Memory B cell (primary cell): ENCODE measurements at places on chromosomes 12 and 14.

GRCh38 chr12:79217306-79217705 is 352.7 kb downstream of the SYT1 start:
- no peaks in the 10 kb centered on the region for H3K4me1 ChIP-seq
- no peak overlapping the region for H3K27ac ChIP-seq
- no peak for DNase-seq
- no peaks in the 10 kb centered on the region for H3K36me3 ChIP-seq

- no peak overlapping the region for H3K27ac ChIP-seq
- H3K36me3 ChIP-seq: no peaks in the 10 kb centered on the region
These were observed 1.7 kb upstream of the NKX2-1 start for GRCh38 chr14:36521598-36522345.

DNA sequence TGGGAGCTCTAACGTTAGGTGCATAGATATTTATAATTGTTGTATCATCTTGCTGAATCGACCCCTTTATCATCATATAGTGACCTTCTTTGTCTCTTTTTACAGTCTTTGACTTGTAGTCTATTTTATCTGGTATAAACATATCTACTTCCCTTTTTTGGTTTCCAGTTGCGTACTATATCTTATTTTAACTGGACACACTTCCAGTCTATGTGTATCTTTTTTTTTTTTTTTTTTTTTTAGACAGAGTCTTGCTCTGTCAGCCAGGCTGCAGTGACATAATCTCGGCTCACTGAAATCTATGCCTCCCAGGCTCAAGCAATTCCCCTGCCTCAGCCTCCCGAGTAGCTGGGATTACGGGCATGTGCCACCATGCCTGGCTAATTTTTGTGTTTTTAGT is 41.9 kb upstream of the ZFP36L1 start:
- no peak overlapping the region for H3K4me3 ChIP-seq
- H3K4me1 ChIP-seq: peaks cover 12% of the 10 kb centered on the region
- no peaks in the 10 kb centered on the region for H3K27me3 ChIP-seq
- peaks cover 5% of the 10 kb centered on the region for H3K36me3 ChIP-seq

- H3K27me3 ChIP-seq: peaks cover 2% of the 10 kb centered on the region
- peaks cover 8% of the 10 kb centered on the region for H3K36me3 ChIP-seq
- no peak overlapping the region for H3K4me3 ChIP-seq
- H3K4me1 ChIP-seq: no peaks in the 10 kb centered on the region
These were observed 10.6 kb downstream of the SDS start for GRCh38 chr12:113392988-113393579.

DNA sequence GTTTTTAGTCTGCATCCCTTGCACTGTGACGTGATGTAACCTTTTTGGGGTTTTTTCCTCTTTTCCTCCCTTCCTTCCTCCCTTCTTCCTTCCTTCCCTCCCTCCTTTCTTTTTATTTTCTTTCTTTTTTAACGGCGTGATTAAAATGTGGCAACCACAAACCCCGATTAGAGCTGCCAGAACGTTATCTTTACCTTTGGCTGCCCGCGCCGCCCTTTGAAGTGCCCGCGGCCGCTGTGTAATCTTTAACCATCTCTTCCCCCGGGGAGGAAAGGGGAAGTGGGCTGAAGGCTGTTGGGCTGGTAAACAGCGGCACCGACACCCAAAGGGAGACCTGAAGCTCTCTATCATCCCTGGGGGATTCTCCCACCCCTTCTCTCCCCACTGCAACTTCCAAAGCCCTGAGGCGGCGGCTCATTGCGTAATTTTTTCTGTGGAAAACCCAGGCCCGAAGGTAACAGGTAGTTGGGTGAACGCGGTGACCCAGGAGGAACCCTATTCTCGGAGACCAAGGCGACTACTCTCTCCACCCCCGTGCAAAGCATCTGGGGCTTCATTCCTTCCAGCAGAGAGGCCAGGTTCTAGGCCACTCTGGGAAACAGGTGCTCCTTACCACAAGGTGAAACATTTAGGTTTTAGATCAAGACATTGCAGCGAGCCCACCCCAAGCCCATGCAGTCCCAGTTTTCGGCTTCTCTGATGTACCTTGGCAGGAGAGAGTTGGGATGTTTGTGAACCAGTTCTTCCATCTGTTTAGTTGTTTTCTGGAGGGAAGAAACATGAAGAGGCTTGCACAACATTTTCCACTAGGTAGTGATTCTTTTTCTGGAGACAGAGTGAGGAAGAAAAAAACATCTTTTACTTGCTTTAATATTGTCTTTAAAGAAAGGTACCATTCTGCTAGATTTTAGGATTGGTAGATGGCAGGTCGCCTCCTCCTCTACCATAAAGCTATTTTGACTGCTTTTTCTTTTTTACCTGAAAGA is 1.5 kb downstream of the LGR5 start:
- H3K27me3 ChIP-seq: peaks cover 28% of the 10 kb centered on the region
- peaks cover 10% of the 10 kb centered on the region for H3K4me1 ChIP-seq
- H3K27ac ChIP-seq: no peak overlapping the region
- H3K36me3 ChIP-seq: peaks cover 2% of the 10 kb centered on the region

DNA sequence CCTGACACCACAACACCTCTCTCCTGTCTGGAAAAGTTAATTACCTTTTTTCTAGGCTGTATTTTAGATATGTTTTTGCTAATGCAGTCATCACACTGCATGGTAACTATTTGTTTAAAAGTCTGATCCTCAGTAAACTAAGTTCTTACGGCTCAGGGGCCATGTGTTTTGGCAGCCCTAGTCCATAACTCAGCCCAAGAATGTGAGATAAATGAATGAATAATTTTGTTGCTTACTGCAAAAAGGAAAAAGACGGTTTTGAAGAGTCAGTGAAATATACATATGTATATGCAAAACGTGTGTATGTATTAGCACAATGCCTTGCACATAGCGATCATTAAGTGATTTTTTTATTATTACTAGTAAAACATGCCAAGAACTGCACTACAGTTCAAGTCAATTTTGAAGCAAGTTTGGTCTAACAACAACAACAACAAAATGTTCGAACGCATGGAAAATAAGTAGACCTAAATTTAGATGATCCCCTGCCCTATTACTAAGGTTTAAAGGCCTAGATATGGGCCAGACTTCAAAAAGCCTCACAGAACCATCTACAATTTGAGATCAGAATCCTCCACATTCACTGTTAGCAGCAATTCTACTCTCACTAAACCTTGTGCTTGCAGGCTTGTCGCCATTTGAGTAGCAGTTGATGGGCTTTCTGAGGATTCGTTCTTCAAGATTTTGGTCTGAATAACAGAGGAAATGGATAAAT is 140.0 kb downstream of the NDUFA12 start:
- no peak overlapping the region for H3K27ac ChIP-seq
- no peak overlapping the region for H3K4me3 ChIP-seq
- DNase-seq: no peak
- peaks cover 3% of the 10 kb centered on the region for H3K36me3 ChIP-seq
- H3K4me1 ChIP-seq: no peaks in the 10 kb centered on the region
- no peaks in the 10 kb centered on the region for H3K27me3 ChIP-seq

- H3K27me3 ChIP-seq: peaks cover 8% of the 10 kb centered on the region
- no peaks in the 10 kb centered on the region for H3K36me3 ChIP-seq
- H3K27ac ChIP-seq: no peak overlapping the region
These were observed 19.1 kb downstream of the TUNAR start for GRCh38 chr14:95895720-95896119.

- no peaks in the 10 kb centered on the region for H3K36me3 ChIP-seq
- no peaks in the 10 kb centered on the region for H3K27me3 ChIP-seq
- no peak overlapping the region for H3K27ac ChIP-seq
These were observed 92.8 kb upstream of the KCNA1 start for GRCh38 chr12:4816744-4817525.

DNA sequence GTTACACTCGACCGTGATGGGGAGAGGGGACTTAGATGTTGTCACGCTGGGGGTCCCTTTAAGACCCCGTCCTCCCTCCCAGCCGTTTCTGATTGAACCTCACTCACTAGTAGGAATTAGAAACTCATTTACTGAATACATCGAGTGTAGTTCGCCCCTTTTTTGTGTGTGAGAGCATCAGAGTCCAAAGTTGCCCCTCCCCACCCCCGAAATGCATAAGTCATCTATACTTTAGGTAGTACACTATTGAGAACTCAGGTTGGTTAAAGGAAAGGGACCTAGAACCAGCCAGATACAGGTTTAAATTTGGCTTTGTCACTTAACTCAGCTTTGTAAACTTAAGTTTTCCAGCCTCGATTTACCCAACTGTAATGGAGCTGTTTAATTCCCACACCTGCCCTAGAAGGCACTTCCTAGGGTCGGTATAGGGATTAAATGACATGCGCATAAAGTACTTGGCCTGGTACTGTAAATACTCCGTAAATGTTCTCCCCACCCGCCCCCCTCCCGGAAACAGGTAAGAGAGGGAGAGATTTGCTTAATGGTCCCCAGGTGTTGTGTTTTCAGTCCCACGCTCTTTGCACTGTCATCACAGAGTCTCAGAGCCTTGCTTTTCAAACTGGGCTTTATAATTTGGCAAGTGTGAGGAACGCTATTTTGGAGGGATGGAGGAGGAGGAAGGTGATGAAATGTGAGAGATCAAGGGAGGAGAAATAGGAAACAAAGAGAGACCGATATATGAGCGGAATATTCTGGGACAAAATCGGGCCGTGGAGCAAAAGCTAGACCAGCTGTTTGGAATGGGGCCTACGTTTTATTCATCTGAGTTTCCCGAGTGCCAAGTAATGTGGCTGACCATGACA is 897 bp downstream of the SUDS3 start:
- no peak for DNase-seq
- peaks cover 12% of the 10 kb centered on the region for H3K4me1 ChIP-seq
- H3K27me3 ChIP-seq: no peaks in the 10 kb centered on the region
- peak overlapping the region; percentile 98 for H3K27ac ChIP-seq
- H3K4me3 ChIP-seq: peak overlapping the region; percentile 91
- H3K36me3 ChIP-seq: peaks cover 6% of the 10 kb centered on the region

- H3K36me3 ChIP-seq: no peaks in the 10 kb centered on the region
- no peak for DNase-seq
- H3K27ac ChIP-seq: no peak overlapping the region
- no peaks in the 10 kb centered on the region for H3K27me3 ChIP-seq
- no peak overlapping the region for H3K4me3 ChIP-seq
- peaks cover 14% of the 10 kb centered on the region for H3K4me1 ChIP-seq
These were observed 38.4 kb downstream of the IRF2BPL start for GRCh38 chr14:76990084-76990483.

DNA sequence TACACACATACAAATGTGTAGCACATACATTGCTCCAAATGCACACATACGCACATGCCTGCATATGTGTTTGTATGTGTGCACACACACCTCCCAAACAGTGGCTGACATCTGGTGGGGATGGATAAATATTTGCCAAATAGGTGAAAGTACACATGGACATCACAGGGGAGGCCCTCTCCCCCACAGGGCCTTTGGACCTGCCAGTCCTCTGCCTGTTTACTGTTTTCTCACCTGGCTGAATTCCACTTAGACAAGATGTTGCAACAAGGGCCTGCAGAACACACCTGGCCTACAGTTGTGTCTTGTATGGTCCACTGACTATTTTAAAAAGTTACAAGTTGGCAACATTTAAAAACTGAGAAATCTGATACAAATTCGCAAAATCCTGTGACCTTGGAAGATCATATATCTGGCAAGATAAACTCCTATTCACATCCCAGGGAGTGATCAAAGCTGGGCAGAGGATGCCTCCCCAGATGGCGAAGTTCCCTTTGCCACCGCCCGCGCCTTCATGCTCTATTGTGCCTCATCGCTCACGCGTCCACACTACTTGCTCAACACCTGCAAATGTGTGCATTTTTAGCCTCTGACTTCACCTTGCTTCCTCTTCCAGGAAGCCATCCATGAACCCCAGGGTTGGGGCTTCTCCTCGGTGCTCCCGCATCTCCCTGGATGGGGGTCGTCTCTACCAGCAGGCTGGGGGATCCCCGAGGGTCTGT is 118.4 kb upstream of the FZD10 start:
- H3K27me3 ChIP-seq: peaks cover 8% of the 10 kb centered on the region
- H3K27ac ChIP-seq: no peak overlapping the region
- H3K4me1 ChIP-seq: peaks cover 7% of the 10 kb centered on the region
- no peak for DNase-seq

GRCh38 chr12:75446857-75447256 is 33.7 kb upstream of the GLIPR1 start:
- H3K36me3 ChIP-seq: no peaks in the 10 kb centered on the region
- no peak for DNase-seq
- H3K27ac ChIP-seq: no peak overlapping the region
- H3K4me3 ChIP-seq: no peak overlapping the region
- H3K27me3 ChIP-seq: peaks cover 4% of the 10 kb centered on the region

DNA sequence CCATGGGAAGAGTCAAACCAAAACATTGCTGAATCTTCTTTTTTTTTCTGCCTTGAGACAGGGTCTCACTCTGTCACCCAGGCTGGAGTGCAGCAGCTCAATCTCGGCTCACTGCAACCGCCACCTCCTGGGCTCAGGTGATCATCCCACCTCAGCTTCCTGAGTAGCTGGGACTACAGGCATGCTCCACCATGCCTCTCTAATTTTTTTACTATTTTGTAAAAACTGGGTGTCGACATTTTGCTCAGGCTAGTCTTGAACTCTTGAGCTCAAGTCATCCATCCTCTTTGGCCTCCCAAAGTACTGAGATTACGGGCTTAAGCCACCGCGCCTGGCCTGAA is 1.5 kb upstream of the KRT75 start:
- no peak overlapping the region for H3K27ac ChIP-seq
- no peaks in the 10 kb centered on the region for H3K4me1 ChIP-seq
- no peak overlapping the region for H3K4me3 ChIP-seq

GRCh38 chr14:35821564-35822411 is 4.3 kb upstream of the BRMS1L start:
- H3K27ac ChIP-seq: no peak overlapping the region
- H3K4me1 ChIP-seq: peaks cover 3% of the 10 kb centered on the region
- no peaks in the 10 kb centered on the region for H3K27me3 ChIP-seq
- no peak for DNase-seq

- peaks cover 7% of the 10 kb centered on the region for H3K27me3 ChIP-seq
- H3K4me1 ChIP-seq: no peaks in the 10 kb centered on the region
- no peak overlapping the region for H3K27ac ChIP-seq
- no peak overlapping the region for H3K4me3 ChIP-seq
These were observed 54.8 kb upstream of the TSPAN9 start for GRCh38 chr12:3022411-3022810.

GRCh38 chr14:75452324-75452723 is 24.5 kb downstream of the JDP2 start:
- no peaks in the 10 kb centered on the region for H3K27me3 ChIP-seq
- peaks cover 18% of the 10 kb centered on the region for H3K36me3 ChIP-seq
- H3K4me3 ChIP-seq: no peak overlapping the region
- H3K27ac ChIP-seq: no peak overlapping the region

DNA sequence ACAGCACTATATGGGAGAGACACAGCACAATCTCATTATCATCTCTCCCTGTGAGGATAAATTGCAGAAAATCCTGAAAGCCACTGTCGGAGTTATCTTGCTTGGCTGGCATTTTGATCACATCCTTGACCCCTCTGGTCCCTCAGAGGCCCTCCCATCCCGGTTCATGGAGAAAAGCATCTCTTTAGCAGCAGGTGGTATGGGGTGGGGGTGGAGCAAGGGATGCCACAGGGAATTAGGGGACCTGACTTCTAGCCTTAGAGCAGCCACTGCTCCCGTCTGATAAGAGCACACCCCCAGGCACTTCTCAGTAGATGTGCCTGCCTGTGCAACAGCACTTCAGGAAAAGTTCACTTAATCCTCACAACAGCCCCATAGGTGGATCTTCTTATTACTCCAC is 38.6 kb downstream of the GRIN2B start:
- no peaks in the 10 kb centered on the region for H3K36me3 ChIP-seq
- no peak overlapping the region for H3K4me3 ChIP-seq
- peaks cover under 1% of the 10 kb centered on the region for H3K4me1 ChIP-seq
- no peak overlapping the region for H3K27ac ChIP-seq
